ENCODE measurements at places on chromosomes 2 and 18.

DNA sequence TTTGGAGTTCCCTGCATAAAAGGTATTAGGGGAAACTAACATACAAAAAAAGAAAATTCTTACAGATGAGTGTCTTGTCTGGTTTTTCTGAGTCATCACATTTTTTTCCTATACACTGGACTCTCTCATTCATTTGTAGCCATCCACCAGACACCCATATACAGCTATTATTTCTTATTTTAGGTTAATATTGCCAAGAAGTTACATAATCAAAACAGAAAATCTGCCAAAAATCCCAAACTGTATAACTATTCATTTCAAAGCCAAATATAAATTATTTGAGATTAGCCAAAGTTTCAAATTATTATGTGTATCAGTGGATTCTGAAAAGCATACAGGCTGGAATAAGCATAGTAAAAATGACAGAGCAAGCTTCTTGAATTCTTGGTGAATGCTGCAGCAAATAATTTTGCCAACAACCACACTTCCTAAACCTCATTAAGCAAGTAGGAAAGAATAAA lies 191.2 kb downstream of the NCKAP5 start:
- DNase-seq: no peak

- no peak for DNase-seq
Observed at GRCh38 chr2:48756289-48756688, 765 bp upstream of the LHCGR start.

DNA sequence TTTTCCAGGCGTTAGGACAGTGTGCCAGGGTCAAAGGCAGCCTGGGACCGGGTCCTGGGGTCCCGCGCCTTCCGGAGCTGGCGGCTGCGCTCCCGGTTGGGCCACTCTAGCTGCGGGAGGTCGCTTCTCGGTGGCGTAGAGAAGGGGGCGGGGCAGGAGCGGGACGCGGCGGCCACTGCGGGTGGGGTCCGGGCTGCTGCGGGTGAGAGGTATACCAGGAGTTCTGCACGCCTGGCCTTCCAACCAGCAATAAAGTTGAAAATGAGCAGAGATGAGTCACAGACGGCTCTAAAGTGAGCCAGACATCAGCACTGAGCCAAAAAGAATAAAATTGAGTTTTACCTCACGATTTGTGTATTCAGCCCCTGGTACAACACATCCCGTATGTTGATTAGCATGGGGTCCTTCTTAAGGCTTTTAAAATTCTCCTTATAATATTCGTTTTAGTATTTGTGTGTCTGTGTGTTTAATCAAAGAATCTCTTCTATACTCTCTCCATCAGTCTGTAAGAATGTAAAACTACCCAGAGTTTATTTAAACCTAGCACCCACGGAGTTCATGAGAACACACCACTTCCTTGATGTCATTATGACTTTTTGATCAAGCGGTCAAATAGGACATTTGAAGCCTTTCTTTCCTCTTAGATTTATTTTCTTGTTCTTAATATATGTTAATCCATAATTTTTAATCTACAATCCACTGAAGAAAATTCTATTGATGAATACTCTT lies at the start of gene C1GALT1C1L:
TSS of gene C1GALT1C1L (minus strand) at position 108 of the 729 bp plus-strand sequence. CDS start at position 1, 107 bp downstream.
- peak; percentile 46 for DNase-seq

GRCh38 chr2:188176620-188177019 lies 115.1 kb upstream of the GULP1 start:
- no peak for DNase-seq

DNA sequence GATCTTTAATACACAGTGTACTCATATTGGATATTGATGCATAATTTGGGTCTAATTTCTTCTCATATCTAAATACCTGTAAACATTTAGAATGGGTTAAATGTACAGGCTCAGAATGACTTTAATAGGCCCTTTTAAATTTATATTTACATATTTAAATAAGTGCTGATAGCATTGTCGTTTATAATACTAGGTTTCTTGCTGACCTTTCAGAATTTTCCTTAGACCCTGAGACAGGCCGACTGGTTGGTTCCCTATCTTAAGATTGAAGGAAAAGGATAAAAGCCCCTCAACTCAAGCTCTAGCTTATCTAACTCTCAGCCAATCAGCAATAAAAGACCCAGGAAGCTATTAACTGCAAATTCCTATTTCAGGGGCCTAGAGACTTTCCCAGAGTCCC lies 67.8 kb upstream of the HNMT start:
- no peak for DNase-seq

- no peak for DNase-seq
Observed at GRCh38 chr2:45083175-45083574, 73.9 kb upstream of the SIX2 start.

GRCh38 chr2:123770996-123771720 lies 253.9 kb upstream of the CNTNAP5 start:
- no peak for DNase-seq

GRCh38 chr18:45974088-45974536 lies 7.0 kb upstream of the EPG5 start:
- DNase-seq: peak; percentile 64

- no peak for DNase-seq
Observed at GRCh38 chr2:30108851-30109250, 38.0 kb upstream of the YPEL5 start.

GRCh38 chr2:218863021-218863520 lies 3.5 kb downstream of the WNT6 start:
- DNase-seq: no peak

DNA sequence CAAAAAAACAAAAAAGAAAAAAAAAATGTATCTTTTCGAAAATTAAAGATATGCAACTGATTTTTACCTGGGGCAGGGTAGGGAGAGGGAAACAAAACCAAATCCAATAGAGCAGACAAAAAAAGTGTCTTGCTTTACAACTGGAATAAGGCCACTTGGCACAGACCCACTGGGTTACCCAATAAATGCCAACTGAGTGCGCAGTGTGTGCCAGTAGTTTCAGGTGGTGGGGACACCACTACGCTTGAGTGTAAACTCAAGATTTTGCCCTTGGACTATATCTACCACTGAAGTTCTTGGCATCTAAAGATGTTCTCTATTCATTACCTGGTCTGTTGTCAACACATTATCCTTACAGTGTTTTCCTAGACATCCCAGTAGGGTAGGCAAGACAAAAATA lies 16.3 kb downstream of the VPS4B start:
- no peak for DNase-seq

- DNase-seq: no peak
Observed at GRCh38 chr2:187138265-187138664, 289.3 kb upstream of the ZSWIM2 start.

DNA sequence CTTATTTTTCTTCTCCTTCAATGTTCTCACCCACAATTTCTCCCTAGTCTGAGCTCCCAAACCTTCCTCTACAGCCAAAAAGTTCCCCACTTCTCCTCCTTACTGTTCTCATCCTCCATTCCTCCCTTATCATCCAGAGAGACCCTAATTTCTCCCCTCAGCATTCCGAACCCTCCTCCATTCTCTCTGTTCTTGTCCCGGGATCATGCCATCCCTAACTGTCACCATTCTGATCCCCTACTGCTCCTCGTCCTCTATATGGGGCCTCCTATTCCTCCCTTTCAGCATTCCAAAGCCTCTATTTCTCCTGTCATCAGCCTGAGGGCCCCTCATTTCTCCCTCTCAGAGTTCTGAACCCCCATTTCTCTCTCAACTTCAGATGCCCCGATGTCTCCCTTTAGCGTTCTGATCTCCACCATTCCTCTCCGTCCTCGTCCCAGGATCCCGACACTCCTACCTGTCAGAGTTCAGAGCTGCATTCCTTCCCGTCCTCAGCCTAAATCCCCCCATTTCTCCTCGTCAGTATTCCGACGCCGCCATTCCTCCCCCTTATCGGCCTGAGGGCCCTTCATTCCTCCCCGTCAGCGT lies 522 bp downstream of the MBD1 start:
- DNase-seq: no peak

GRCh38 chr18:58046093-58046793 lies 2.2 kb downstream of the NEDD4L start:
- no peak for DNase-seq

- peak; percentile 30 for DNase-seq
Observed at GRCh38 chr2:121167411-121167810, 117.6 kb downstream of the TFCP2L1 start.

DNA sequence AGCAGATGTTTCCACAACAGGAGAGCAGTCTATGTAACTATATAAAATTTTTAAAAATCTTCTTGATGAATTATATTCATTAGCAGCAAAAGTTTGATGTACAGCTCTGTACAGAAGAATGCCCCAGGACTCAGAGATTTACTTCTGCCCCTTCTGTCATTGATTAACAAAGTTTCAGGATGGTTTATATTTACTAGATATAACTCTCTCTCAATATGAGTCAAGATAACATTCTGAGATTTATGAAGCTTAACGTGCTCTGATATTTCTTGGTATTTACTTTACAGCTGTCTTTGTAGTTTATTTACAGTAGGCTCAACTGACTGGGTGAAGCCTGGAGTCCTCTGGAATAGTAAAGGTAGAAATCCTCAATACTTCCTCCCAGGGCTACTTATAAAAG lies 93.6 kb upstream of the HNMT start:
- no peak for DNase-seq

DNA sequence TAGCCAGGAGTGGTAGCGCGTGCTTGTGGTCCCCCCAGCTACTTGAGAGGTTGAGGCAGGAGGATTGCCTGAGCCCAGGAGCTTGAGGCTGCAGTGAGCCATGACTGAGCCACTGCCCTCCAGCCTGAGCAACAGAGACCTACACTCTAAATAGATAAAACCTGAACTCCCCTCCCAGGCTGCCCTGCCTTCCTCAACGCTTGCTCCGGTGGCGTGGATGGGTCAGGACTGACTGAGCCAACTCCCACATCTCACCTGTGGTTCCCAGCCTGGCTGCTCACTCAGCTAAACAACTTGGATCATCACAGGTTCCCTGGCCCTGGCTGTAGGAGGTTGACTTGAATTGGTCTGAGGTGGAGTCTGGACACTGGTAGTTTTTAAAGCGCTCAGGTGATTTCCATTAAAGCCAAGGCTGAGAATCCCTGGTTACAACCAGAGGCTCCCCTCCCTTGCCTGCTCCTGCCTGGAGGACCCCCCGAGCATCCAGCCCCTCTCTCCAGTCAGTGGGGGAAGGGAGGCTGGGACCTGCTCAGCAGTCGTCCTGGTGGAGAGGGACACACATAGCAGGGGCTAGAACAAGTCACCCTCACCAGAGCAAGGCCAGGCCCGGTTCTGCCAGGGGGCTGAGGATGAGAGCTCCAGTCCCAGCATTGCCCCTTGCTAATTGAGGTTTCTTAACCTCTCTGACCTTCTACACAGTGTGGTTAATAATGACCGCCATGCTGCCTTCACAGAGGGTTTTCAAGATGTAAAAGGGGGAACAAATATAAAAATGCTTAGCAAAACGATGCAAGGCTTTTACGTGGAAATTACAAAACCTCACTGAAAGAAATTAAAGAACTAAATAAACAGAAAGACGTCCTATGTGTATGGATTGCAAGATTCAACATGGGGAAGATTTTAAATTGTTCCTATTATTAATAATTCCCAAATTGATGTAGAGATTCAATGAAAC lies 46.9 kb upstream of the TAF1B start:
- no peak for DNase-seq

DNA sequence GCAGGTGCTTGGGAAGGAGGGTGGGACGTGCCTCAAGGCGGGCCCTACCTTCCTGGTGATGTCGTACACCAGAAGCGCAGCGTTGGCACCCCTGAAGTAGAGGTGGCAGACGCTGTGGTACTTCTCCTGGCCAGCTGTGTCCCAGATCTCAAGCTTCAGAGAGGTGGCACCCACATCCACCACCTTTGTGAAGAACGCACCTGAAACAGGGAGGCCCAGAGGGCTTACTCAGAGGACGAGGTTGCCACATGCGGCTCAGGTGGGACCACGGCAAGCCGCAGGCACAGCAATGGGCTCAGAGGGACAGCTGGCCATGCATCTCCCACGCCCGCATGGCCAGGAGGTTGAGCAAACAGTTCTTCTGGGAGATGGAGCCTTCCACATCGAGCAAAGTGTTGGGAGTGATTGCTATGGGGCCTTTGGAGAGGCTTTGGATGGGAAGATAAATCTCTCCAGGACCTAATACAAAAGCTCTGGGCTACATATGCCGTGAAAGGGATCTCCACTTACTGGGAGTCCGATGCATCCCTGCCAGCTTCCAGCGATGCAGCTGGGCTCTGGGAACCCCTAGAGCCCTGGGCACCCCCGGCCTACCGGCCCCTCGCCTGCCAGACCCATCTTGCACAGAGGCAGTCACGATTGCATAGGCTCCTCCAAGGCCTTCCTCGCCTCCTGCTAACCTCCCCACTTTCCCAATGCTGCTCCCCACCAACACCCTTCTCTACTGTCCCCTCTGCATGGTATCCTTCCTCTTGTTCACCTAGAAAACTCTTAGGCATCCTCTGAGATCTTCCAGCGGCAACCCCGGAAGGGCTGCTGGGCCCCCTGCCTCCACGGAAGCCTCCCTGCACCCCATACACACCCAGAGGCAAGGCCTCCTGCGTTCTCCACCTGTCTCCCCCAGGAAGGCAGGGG lies 11.8 kb downstream of the PRLH start:
- DNase-seq: no peak

GRCh38 chr2:228611171-228611570 lies 429.7 kb upstream of the SPHKAP start:
- DNase-seq: no peak

GRCh38 chr2:130966149-130966774 lies 127.0 kb downstream of the FAM168B start:
- no peak for DNase-seq

DNA sequence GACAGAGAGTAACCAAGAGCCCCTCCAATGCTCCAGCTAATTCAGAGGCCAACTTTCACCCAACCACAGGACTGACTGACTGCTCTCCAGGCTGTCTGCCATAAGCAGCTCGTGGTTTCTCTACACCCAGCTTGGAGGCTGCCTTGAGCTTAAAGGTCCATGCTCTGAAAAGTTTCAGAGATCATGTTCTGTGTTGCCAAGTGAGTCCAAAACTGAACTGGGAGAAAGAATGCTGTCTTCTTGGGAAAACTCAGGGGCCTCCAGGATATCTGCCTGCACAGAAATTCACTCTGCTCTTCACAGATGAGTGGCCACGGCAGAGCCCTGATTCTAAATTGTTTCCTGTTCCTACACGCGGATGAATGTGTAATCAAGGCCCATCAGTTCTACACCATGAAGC lies 51.1 kb downstream of the LPIN2 start:
- DNase-seq: no peak

GRCh38 chr18:64283059-64283458 lies 134.2 kb upstream of the LINC00305 start:
- DNase-seq: no peak

DNA sequence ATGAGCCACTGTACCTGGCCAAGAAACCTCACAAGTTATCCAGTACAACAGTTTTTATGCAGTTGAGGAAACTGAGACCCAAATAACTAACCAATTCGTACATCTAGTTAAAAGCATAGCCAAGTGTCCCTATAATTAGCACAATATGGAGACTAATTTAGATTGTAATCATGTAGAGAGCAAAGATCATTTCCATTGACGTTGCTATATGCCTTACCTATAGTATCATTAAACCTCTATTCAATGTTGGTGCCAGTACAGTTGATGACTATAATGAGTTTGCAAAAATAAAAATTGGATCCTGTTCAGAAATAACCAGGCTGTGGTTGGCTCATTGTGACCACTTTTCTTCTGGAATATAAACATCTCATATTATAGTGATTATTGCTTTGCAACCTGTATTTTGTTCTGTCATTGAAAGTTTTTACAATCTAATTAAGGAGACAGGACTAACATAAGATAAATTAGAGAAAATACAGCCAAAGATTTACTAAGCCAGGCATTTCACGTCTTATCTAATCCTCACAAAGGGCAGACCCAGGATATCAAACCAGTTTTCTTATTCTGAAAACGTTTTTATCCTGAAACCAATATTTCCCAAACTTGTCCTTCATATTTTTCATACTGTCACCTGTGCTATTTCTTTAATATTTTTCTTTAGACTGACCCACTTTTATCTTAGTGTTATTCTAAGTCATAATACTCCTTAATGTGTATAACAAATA lies 130.0 kb upstream of the STON1 start:
- DNase-seq: no peak
